ENCODE measurements at places on chromosomes 7 and 10.

DNA sequence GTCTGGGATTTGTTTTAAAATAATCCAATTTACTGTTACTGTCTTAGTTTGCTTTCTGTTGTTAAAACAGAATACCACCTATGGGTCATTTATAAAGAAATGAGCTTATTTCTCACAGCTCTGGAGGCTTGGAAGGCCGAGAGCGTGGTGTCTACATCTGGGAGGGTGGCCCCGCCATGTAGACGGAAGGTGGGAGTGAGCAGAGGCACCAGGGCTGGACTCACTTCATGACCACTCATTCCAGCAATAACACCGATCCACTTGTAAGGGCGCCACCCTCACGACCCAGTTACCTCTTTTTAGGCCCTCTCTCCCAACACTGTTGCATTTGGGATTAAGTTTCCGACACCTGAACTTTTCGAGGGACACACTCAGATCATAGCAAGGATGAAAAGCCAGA is 36.2 kb upstream of the CFAP46 start:
- no peak for DNase-seq

DNA sequence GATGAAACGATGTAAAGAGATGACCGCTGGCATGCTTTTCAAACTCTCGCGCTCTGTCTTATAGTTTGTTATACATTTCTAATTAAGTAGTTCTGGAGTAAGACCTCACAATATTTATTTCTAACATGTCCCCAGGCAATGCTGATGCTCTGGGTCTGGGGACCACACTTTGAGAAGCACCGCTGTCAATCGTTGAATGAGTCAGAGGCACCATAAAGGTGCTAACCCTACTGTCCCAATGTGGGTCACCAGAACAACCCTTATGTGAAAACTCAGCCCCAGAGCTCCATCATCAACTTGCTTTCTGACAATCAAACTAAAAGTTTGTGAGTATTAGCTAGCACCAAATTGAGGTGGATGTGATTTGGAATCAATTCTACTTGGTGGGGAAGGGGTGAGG is 284.1 kb upstream of the PRKCQ start:
- DNase-seq = no peak

- peak; percentile 41 for DNase-seq
These were observed 71.4 kb downstream of the NEURL1 start for GRCh38 chr10:103564776-103565520.

DNA sequence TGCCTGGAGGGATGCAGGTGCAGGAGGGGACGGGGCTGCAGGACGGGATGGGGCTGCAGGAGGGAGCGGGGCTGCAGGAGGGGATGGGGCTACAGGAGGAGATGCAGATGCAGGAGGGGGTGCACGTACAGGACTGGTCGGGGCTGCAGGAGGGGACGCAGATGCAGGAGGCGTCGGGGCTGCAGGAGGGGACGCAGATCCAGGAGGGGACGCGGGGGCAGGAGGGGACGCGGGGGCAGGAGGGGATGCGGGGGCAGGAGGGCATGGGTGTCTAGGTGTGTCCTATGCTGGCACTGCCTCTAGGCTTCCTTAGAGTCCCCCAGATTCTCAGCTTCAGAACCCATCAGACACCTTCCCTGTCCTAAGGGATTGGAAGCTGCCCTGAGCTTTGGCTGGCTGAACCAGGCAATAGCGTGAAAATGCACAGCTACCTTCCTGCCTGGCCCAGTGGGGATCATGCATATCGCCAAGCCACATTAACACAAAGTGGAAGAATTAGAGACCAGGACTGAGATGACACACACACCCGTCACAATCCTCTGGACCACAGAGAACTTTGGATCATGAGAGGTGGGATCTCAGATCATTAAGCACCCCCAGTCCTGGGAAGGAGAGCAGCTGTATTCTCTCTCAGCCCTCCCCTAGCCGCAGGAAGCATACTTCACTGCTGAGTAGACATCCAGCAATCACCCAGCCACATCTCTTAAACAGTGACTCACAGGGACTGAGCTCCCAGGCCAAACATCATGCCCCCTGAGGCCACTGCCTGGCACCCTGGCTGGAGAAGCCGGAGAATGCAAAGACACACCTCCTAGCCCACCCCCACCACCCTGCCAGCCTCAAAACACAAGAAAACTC is 67.3 kb downstream of the VWA2 start:
- DNase-seq = no peak

DNA sequence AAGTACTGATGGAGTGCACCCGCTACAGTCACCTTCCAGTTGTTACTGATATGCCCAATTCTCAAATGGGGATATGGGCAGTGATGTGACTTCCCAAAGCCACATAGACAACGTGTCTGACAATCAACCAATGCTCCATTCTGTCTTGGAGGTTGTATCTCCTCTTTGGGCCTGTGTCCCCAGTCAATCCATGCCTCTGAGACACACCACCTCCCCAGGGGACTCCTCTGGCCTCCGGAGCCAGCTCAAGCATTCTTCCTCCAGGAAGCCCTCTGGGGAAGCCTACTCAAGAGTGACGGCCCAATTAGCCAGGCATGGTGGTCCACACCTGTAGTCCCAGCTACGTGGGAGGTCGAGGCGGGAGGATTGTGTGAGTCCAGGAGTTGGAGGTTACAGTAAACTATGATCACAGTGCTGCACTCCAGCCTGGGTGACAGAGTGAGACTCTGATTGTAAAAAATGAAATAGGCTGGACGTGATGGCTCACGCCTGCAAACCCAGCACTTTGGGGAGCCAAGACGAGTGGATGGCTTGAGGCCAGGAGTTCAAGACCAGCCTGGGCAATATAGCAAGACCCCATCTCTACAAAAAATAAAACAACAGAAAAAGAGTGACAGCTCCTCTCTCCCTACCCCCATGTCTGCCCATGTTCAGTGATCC is 99.5 kb upstream of the TNRC18 start:
- no peak for DNase-seq

DNA sequence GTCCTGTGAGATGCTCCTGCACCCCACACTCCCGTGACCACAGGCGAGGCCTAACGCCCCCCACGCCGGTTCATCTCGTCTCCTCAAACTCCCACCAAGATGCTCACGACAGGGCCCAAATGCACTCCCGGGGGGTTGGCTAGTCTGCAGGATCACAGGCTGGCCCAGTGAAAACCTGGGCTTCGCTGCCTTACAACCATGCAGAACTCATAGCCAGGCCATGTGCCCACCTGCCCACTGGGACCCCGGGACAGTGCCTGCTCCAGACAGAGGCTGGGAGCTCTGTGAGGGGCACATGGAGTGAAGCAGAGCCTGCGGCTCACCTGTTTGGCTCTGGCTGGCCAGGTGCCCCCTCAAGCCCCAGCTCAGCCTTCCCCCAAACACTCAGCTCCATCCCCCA is 9.4 kb upstream of the GPER1 start:
- no peak for DNase-seq

DNA sequence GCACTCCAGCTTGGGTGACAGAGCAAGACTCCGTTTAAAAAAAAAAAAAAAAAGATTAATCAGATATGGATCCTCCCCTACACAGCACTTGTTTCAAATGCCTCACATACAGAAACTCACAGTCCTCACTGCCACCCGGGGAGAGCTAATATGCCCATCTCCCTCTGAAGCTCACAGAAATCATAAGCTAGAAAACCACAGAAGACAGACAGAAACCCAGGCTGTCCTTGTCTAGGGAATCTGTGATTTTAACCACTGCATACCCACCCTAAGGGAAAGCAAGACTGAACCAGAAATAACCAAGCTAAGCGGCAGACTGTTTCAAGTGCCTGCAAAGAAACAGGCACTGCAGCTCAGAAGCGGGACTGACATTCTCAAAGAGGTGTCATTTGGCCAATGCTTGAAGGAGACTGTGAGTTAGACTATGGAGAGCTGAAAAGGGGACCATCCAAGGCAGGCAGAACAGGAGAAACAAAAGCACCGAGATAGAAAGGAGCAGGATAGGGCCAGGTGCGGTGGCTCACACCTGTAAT is 37.6 kb downstream of the SLC37A3 start:
- no peak for DNase-seq

DNA sequence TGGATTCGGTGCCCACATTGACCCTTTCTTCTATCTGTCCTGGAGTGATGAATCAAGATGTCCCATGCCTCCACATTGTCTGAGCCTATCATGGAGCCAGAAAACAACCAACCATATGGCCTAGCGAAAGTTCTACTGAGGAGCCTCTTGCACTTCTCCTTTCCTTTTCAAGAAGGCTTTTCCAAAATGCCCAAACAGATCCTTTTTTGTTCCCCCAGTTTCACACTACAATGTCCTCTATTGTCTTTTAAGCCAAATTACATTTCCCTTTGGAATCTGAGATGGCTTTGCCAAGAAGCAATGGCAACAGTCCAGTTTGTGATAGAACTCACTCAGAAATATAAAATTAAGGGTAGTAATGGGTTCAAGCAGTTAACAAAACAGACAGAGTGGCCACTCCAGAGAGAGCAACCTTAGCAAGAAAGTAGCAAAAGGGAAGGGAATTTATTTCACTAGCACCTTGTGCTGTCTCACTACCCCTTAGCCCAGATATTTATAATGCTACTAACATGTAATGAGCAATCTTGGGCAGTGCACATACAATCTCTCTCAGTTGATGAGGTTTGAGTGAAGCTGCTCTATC is 194.6 kb upstream of the PDE1C start:
- DNase-seq = no peak

- DNase-seq = no peak
These were observed 63.0 kb downstream of the HELLS start for GRCh38 chr10:94608559-94608958.

DNA sequence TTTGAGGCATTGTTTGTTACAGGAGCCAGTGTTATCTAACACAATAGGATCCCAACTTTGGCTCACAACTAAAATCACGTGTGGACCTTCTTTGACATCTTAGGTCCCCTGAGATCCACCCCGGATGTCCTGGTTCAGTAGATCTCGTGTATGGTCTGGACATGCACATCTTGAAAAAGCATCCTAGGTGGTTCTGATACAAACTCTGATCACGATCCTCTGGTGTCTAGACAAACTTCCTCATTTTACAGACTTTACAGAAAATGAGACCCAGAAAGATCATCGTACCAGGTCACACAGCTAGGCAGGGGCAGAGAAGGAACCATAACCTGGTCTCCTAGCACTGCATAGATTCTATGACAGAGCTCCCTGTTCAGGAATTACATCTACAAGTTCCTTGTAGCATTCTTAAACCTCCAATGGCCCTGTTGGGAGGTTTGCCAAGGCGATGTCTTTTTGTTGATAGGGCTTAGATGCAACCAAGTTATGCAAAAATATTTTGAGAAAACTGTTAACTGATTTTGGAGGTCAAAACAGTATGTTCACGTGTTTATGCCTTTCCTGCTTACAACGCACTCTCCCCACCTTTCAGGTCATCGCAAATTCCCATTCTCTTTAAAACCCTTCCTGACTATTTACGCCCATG is 30.8 kb upstream of the CHST15 start:
- no peak for DNase-seq

DNA sequence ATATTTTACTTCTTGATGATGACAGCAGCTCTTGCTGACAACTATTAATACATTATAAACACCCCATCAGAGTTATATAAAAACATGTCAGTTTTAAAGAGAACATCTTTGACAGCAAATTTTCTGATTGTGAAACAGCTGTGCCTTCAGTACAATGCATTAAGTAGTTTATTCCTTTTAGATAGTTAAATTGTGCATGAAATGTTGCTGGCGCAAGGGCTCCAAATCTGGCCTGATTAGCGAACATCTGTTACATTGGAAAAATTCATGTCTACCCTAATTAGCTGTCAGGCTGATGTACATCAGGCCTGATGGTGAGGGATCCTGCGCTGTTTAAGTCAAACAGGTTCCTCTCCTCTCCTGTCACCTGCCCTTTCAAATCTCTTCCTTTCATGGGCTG is 171.9 kb upstream of the SP8 start:
- DNase-seq = no peak

- no peak for DNase-seq
These were observed 110.6 kb downstream of the ZMIZ1 start for GRCh38 chr10:79179164-79179956.

DNA sequence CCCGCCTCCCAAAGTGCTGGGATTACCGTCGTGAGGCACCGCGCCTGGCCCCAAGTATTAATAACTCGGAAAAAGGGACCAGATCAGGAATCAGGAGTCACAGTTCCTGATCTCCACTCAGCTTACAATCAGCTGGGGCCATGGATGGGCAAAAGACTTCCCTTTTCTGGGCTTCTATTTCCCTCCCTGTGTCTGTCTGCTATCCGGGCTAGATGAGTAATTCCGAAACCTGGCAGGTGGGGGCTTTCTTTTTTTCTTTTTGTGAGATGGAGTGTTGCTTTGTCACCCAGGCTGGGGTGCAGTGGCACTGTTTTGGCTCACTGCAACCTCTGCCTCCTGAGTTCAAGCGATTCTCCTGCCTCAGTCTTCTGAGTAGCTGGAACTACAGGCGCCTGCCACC is 11.6 kb downstream of the RPS24 start:
- DNase-seq = no peak

DNA sequence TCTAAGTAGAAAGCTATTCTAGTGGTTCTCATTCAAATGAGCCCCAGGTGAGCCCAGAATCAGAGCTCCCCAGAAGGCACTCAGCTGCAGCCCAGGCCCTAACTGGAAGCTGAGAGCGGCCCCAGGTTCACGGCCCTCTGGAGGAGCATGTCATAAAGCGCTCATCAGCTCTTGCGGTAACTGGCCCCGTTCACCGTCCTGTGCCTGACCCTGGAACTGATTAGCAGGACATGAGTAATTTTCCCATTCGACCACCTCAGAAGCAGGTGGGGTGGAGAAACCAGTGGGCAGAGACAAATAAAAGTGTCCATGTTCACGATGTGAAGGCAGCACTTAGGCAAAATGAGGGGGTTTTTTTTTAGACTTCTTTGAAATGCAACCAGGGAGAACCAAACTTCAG is 136.1 kb upstream of the LYZL2 start:
- DNase-seq = no peak

- DNase-seq = no peak
These were observed 35.0 kb downstream of the NSUN6 start for GRCh38 chr10:18616337-18616736.

DNA sequence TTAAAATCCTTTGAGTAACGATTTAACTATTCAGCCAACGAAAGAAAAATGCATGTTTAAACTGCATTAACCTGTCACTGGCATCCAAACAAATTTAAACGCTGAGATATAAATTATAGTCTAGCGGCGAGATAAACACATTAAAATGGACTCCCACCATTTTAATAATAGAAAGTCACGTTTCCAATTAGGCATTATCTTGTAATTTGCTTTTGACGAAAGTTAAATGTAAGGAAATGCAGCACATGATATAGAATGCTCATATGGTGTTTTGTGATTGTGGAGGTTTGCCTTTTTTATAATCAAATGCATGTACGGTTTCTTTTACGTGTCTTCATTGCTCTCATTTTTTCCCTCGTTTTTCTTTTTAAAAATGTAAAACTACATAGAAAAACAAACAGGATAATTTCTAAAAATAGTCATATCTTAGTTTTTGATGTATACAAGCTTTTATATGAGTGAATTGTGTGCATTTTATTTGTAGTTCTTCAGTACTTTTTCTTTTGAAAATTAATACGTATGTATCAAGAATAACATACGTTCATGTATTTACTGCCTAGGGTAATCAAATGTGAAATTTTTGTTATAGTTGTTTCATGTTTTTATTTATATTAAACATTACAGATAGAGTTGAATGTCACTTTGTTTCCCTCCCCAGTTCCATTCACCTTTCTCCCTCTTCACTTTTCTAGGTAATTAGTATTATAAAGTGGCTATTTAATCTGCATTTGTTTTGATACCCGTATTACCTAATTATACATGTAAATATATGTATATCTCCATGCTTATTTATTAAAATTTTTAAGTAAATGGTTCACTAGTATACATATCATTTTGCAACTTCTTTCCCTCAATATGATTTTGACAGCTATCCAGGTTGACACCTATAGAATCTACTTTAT is 1.1 kb upstream of the KLF14 start:
- no peak for DNase-seq

- peak; percentile 44 for DNase-seq
These were observed 217.9 kb downstream of the SFMBT2 start for GRCh38 chr10:7192831-7193361.

All from stimulated activated CD4-positive, alpha-beta T cell treated with anti-CD3 and anti-CD28 coated beads, Interleukin-12 subunit alpha, Interleukin-12 subunit beta, amount 100 ng/mL, for 24 hours (primary cell).